ENCODE measurements at places on chromosomes 7 and 10.

DNA sequence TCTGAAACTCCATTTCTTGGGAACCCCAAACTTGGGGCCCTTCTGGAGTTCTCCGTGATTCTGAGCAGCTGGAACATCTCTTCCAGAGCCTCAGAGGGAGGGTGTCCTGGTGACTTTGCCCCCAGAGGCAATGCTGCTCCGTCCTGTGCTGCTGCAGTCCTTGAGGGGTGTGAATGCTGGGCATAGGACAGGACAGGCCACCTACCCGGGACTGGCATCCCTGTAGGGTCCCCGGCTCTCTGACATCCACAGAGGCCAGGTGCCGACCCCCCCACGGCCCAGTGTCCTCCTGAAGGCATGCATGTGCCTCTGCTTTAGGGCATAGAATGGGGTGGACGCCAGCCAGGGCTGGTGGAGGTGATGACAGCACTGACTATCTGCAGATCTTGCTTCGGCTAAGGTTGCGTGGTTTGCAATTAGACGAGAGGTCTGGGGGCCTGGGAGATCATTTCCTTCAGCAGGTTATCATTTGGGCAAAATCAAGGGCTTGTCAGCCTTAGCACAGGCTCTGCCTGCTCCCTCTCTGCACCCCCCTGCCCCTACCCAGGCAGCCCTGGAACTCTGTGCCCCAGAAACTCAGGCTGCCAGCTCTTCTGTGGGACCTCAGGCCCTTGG is 136.9 kb upstream of the GPR26 start:
- DNase-seq = no peak

GRCh38 chr7:42227541-42227935 is 9.5 kb downstream of the GLI3 start:
- no peak for DNase-seq

- DNase-seq = no peak
Measured at GRCh38 chr10:132395704-132396493, 1.1 kb upstream of the PWWP2B start.

GRCh38 chr7:22399091-22399490 is 42.1 kb upstream of the RAPGEF5 start:
- DNase-seq = no peak

Measured in activated CD4-positive, alpha-beta T cell treated with anti-CD3 and anti-CD28 coated beads for 24 hours (primary cell).